ENCODE measurements at places on chromosomes 6 and 20.
A peak's percentile ranks its signal among the peaks of the same experiment; 100 is the strongest.

DNA sequence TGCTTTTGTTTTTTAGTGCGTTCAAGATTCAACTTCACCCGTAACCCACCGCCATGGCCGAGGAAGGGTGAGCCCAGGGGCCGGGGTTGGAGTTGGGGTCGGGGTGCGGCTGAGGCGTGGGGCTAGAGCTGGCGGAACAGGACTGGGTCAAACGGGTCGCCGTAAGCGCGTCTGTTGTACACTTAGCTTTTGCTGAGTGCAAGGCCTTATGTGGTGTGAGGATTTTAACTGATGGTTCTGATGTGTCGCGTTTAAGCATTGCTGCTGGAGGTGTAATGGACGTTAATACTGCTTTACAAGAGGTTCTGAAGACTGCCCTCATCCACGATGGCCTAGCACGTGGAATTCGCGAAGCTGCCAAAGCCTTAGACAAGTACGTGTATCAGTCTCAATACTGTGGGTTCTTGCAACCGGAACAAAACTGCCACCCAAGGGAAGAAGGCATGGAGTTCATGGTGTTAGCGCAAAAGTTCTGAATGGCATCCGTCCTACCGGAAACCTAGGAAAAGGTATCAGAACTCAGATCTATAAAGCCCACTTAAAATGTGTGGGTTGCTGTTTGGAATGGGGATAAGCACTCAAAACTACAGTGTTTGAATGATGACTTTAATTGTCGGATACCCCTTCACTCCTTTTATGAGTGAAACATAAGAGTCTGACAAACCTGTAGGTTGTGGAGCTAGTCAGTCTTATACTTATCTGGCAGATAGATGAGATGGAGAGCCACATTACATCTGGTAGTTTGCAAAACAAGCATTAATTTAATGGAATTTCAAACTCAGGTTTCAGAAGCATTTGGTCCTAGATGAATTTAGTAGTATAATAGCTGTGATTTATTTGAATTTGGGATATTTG, 574 bp downstream of the RPS12 start:
- no peak for DNase-seq

- peak; percentile 27 for DNase-seq
Measured at GRCh38 chr6:44538807-44539201, 151.3 kb downstream of the CDC5L start.

DNA sequence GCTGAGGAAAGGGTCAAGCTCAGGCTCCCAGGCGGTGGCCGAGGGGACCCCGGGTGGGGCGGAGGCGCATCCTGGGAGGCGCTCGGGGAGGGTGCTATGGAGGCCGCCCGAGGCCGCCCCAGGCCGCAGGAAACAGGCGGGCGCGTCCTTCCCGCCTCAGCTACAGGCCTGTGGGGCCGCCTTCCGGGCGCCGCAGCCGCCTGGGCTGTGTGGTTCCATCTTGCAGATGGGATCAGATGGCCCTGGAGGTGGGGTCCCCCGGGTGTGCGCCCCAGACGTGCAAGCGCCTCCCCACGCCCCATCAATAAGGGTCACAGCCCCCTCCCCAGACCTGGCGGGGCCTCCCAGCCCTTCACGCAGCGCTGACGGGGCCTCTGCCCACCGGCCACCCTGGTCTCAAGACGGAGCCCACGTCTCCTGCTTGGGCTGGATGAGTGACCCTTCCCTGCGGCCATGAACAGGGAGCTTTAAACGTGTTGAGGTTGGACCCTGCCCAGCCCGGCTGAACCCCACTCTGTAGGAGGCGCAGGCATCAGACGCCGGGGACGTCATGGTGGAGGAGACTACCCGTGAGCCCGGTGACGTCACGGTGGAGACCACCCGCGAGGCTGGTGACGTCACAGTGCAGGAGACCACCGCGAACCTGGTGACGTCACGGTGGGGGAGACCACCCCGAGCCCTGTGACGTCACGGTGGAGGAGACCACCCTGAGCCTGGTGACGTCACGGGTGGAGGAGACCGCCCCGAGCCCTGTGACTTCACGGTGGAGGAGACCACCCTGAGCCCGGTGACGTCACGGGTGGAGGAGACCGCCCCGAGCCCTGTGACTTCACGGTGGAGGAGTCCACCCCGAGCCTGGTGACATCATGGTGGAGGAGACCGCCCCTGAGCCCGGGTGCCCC, 267.0 kb downstream of the DLL1 start:
- DNase-seq, result peak; percentile 42

DNA sequence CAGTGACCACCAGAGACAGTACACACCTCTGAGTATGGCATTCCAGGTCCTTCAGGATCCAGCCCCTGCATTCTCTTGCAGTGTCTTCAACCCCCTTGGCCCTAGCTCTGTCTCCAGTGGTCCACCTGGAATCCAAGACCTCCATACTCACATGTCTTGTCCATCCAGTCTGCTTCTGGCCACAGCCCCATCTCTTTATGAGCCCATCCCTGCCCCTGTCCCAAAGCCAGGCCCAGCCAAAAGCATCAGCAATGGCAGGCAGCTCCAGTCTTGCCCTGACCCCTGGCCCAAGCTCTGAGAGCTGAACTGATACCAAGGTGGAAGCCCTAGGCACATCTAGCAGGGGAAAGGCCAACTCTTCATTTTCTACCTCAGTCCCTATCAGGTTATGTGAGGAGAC, 119.6 kb upstream of the PTPRT start:
- DNase-seq, result peak; percentile 29

- DNase-seq, result no peak
Measured at GRCh38 chr6:144304223-144304848, 19.2 kb downstream of the UTRN start.

DNA sequence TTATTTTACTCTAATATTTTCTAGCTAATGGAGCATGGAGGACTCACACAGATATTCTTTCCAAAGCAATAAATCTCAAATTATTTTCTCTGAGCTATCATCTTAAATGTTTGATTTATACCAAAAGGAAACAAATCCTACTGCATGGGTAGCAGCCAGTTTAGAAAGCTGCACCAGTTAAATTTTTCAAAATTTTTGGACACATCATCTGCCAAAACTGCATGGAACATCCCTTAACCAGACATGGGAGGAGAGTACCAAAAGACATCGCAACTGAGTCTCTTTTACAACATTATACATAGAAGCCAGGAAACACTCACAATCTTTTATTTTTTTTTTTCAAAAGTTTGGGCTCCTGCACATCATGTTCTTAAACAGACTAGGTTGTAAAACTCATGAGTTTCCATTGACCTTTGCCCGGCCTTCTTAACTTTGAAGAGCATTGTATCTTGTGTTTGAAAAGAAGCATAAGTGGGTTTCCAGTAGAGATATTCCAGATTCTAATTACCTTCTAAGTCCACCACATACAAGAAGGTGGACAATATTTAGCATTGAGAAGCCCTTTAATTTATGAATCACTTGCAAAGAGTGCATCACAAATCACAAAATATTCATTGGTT, 87.7 kb upstream of the HMGCLL1 start:
- DNase-seq, result no peak

- no peak for DNase-seq
Measured at GRCh38 chr6:122696079-122696478, 83.4 kb upstream of the FABP7 start.

All from islet precursor cell (in vitro differentiated cells).